ENCODE measurements at places on chromosomes 2 and 18. TPM values are rescaled to one million over a fixed set of nuclear protein-coding genes. Genes with fewer than 3 reads are reported as not detected.

Gene NEU2
- total RNA-seq: not detected

DNA sequence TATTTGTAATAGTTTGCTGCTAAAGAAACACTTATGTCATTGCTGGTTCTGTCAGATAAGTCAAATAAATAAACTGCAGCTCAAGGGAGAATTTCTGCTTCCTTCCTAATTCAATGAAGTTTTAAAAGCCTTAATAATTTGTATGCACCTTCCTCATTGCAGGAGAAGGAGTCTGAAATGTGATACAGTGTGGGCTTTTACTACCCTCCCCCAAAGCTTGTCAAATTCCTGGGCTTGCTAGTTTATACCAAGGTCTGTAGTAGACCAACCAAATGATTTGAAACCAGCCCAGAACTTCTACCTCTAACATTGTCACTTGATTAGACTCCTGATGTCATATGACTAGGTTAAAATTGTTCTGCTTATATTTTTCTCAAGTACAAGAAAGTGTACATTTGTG is 131.8 kb downstream of the DTNA start:
- H3K4me1 ChIP-seq: no peaks in the 10 kb centered on the region
- H3K27me3 ChIP-seq: no peaks in the 10 kb centered on the region
- H3K27ac ChIP-seq: no peak overlapping the region
- H3K36me3 ChIP-seq: no peaks in the 10 kb centered on the region
- no peak for DNase-seq

- no peak overlapping the region for H3K27ac ChIP-seq
- no peak overlapping the region for H3K4me3 ChIP-seq
- no peaks in the 10 kb centered on the region for H3K36me3 ChIP-seq
- peaks cover 7% of the 10 kb centered on the region for H3K27me3 ChIP-seq
Observed at GRCh38 chr18:79621501-79621900, 58.1 kb upstream of the CTDP1 start.

Gene PLGLB1
- 3.2 TPM for total RNA-seq

Gene LPIN1
- total RNA-seq: 34.8 TPM

DNA sequence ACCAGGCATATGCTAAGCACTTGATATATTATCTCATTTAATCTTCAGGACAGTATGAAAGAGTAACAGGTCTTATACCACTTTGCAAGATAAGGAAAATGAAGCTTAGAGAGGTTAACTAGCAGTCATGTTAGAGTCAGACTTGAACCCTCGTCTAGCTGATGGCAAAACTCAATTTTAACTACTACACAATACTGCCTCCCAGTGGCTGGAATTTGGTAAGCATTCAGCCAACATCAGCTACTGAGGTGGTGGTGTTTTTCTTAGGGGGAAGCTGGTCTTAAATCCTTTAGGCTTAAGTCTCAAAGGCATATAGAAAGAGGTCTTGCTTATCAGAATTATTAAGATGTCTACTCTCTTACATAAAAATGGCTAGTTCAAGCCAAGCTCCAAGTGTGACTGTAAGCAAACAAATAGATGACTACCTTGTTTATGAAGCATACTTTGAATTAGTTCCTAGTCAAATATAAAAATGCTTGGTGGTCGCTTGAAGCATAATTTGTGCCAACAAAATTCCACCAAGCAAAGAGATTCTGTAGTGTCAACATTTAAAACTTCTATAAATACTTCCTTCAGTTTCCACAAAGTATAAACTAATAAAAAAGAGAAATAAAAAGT is 325.4 kb upstream of the FIGN start:
- H3K27ac ChIP-seq: no peak overlapping the region
- no peaks in the 10 kb centered on the region for H3K36me3 ChIP-seq
- H3K4me1 ChIP-seq: no peaks in the 10 kb centered on the region
- H3K4me3 ChIP-seq: no peak overlapping the region

DNA sequence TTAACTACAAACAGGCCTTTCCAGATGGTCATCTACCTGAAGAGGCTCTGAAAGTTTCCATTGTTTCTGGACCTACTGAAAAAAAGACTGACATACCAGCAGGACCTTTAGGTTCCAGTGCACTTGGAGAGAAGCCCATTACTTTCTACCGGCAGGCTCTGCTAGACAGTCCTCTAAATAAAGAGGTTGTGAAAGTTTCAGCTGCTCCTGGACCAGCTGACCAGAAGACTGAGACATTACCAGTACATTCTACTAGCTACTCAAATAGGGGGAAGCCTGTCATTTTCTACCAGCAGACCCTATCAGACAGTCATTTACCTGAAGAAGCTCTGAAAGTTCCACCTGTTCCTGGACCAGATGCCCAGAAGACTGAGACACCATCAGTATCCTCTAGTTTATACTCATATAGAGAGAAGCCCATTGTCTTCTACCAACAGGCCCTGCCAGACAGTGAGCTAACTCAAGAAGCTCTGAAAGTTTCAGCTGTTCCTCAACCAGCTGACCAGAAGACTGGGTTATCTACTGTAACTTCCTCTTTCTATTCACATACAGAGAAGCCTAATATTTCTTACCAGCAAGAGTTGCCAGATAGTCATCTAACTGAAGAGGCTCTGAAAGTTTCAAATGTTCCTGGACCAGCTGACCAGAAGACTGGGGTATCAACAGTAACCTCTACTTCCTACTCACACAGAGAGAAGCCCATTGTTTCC is 65.8 kb downstream of the ALMS1 start:
- no peak for DNase-seq
- no peaks in the 10 kb centered on the region for H3K27me3 ChIP-seq
- H3K4me3 ChIP-seq: no peak overlapping the region
- no peaks in the 10 kb centered on the region for H3K4me1 ChIP-seq
- H3K27ac ChIP-seq: no peak overlapping the region

DNA sequence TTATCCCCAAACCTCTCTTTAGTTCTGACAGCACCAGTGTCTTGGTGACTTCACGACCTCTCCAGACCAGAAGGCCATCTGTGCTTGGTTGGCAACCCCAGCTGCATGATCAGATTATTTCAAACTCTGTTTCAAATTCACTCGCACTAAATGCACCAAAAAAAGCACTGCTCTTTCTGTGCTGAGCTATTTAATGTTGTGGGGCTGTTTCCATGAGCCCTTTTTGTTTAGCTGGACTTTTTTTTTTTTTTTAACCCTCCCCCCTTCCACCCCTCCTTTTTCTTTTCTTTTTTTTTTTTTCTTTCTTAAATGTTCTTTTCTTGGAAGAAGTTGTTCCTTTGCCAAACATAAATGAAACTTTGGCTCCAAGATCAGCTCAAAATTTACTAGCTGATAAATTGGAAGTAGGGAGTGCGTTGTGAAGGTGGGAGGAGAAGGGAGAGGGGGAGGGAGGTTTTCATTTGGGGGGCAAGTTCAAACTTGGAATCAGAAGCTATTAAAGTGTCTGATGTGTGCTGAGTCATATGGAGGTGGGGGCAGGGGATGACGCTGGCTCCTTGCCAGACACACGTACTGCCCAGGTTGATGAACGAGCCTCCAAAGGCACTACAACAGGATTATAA is 543.0 kb upstream of the TNP1 start:
- H3K27me3 ChIP-seq: no peaks in the 10 kb centered on the region
- H3K27ac ChIP-seq: no peak overlapping the region
- H3K4me1 ChIP-seq: peaks cover 4% of the 10 kb centered on the region
- H3K4me3 ChIP-seq: no peak overlapping the region

Gene SLC35G4
- not detected for total RNA-seq

Gene SERPINB2
- 1.2 TPM for total RNA-seq

DNA sequence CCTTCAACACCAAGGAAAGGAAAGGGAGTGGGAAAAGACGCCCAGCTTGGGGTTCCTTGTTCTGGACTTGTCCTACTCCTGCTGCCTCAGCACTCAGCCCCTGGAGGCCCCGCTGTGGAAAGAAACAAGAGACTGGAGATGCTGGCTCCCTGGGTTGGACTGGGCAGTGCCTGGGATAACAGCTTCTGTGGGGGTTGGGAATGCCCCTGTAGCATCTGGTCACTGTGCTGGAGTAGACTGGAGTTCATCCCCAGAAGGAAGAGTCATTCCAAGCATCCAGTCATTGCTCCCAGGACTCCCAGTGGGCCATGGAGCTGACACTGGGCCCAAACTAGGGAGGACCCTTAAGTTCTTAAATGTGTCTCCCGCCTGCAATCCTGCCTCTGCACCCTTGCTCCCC is 129.3 kb upstream of the HAAO start:
- H3K4me1 ChIP-seq: no peaks in the 10 kb centered on the region
- DNase-seq: no peak
- no peak overlapping the region for H3K4me3 ChIP-seq
- H3K27me3 ChIP-seq: no peaks in the 10 kb centered on the region
- no peak overlapping the region for H3K27ac ChIP-seq

Gene UPP2
- total RNA-seq: not detected

- peaks cover 43% of the 10 kb centered on the region for H3K4me1 ChIP-seq
- H3K4me3 ChIP-seq: peak overlapping the region; percentile 35
- no peaks in the 10 kb centered on the region for H3K36me3 ChIP-seq
- H3K27ac ChIP-seq: no peak overlapping the region
Observed at GRCh38 chr2:168192839-168193616, 54.4 kb downstream of the STK39 start.

DNA sequence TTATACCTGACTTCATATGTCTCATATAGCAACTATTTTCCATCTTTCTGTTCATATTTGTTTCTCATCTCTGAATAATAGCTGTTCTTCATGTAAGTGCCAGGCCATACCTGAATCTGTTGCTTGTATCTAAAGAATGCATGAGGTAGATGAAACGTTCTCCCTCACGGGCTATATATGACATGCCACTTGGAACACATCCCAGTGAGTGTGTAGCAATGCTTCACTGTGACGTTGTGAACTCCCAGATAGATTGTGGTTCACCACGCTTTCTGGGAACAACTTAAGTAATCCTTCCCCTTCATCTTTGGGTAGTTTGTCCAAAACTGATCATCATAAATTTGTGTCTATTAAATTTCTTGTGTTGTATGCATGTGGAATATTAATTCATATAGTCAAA is 60.1 kb downstream of the RDH14 start:
- H3K4me3 ChIP-seq: no peak overlapping the region
- H3K4me1 ChIP-seq: no peaks in the 10 kb centered on the region
- no peaks in the 10 kb centered on the region for H3K27me3 ChIP-seq
- H3K27ac ChIP-seq: no peak overlapping the region
- DNase-seq: no peak

Gene OTOS
- total RNA-seq: not detected

DNA sequence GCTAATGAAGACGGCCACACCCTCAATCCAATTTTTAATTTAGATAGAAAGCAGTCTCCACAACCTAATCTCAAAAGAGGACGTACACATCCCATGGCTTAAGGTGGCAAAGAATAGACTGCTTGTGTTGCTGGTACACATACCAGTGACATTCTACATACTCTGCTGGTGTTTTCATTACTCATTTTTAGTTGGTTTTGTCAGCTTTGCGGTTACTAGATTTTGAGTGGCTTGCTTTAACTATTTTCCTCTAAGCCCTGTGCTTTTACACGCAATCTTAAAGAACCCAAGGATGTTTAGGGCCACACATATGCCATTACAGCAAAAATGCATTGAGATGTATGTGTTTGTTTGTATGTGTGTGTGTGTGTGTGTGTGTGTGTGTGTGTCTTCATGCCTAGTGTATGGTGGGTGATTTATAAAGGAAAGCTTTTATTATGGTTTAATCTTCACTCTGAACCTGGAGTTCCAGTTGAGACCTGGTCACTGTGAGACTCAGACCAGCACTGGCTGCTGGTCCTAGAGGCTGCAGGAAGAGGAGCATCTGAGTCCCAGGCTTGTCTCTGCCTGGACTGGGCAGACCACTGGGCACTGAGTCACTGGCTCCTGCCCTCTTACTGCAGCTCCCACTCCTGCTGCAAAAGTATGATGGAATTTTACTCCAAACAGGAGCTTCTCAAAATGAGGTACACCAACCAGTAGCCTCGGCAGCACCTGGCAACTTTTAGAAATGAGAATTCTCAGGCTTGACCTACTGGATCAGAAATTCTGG is 415.9 kb downstream of the NBAS start:
- H3K4me3 ChIP-seq: no peak overlapping the region
- H3K27me3 ChIP-seq: no peaks in the 10 kb centered on the region
- DNase-seq: no peak
- peaks cover 16% of the 10 kb centered on the region for H3K4me1 ChIP-seq
- no peaks in the 10 kb centered on the region for H3K36me3 ChIP-seq

- no peak overlapping the region for H3K4me3 ChIP-seq
- H3K36me3 ChIP-seq: no peaks in the 10 kb centered on the region
- H3K27ac ChIP-seq: no peak overlapping the region
- H3K4me1 ChIP-seq: no peaks in the 10 kb centered on the region
- H3K27me3 ChIP-seq: no peaks in the 10 kb centered on the region
- DNase-seq: no peak
Observed at GRCh38 chr2:187058198-187058597, 209.2 kb upstream of the ZSWIM2 start.

GRCh38 chr2:166333801-166334200 is 41.9 kb downstream of the SCN9A start:
- no peaks in the 10 kb centered on the region for H3K4me1 ChIP-seq
- H3K27me3 ChIP-seq: no peaks in the 10 kb centered on the region

DNA sequence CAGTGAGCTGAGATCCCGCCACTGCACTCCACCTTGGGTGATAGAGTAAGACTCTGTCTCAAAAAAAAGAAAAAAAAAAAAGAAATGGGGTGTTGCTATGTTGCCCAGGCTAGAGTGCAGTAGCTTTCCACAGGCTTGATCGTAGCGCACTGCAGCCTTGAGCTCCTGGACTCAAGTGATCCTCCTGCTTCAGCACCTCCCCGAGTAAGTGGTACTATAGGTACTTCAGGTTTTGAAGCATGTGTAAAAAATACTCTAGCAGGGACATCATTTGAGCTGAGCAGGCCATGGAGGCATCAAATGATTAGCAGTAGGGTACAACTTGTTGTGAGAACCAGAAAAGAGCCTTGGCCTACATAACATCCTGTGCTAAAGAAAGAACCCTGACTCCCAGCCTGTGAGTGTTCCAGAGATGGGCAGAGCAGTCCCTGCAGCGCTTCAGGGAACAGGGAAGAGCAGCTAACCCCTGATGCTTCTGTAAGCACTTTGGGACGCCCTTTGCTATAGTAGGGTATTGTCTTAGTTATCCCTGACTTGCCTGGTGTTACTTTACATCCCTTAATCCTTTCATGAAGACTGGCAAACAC is 119.1 kb downstream of the NEDD4L start:
- no peak overlapping the region for H3K27ac ChIP-seq
- no peaks in the 10 kb centered on the region for H3K27me3 ChIP-seq
- H3K4me1 ChIP-seq: no peaks in the 10 kb centered on the region
- DNase-seq: no peak
- no peaks in the 10 kb centered on the region for H3K36me3 ChIP-seq

- H3K36me3 ChIP-seq: no peaks in the 10 kb centered on the region
- no peaks in the 10 kb centered on the region for H3K27me3 ChIP-seq
- no peak overlapping the region for H3K4me3 ChIP-seq
- H3K27ac ChIP-seq: no peak overlapping the region
- DNase-seq: no peak
- no peaks in the 10 kb centered on the region for H3K4me1 ChIP-seq
Observed at GRCh38 chr2:99504844-99505584, 15.2 kb upstream of the REV1 start.

- no peaks in the 10 kb centered on the region for H3K27me3 ChIP-seq
- H3K4me1 ChIP-seq: peaks cover 4% of the 10 kb centered on the region
Observed at GRCh38 chr2:225091336-225091735, 49.1 kb upstream of the DOCK10 start.

All from CD8-positive, alpha-beta memory T cell (primary cell).